ENCODE measurements at places on chromosomes 6 and 20. TPM values are rescaled to one million over a fixed set of nuclear protein-coding genes. Genes with fewer than 3 reads are reported as not detected.

DNA sequence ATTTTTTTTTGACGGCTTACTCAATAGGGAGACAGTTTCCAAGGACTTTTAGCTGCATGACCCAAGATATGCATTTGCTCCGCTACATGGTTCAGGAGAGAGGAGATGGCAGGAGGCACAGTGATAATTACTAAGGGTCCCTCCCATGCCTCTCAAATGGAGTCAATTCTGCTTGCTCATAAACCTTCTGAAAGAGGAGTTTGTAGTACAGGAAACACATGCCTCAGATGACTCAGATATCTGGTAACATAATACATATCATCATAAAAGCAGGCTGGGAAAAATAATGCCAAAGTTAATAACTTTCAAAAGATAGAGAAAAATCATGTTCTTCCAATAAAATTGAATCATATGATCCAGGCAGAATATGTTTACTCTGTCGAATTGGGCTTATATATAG, 97.6 kb upstream of the DEFB112 start:
- DNase-seq = no peak
- no peak overlapping the region for H3K4me3 ChIP-seq
- H3K27ac ChIP-seq = no peak overlapping the region
- no peaks in the 10 kb centered on the region for H3K27me3 ChIP-seq

DNA sequence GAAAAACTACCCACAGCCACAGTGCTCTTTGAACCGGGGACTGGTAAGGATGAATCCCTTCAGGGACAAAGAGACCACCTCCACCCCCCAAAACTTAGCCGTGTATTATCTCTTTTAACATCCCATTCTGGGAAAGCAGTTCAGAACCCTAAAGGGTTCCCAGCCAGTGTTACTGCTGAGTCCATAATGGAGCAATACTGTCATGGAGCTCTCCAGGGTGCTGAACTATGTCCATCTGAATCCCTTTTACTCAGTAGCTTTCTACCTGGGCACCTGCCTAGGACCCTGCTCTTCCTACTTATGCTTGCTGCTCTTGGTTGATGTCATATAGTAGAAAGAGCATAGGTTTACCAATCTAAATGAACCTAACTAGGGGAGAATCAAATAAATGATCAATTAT, 22.3 kb upstream of the SAYSD1 start:
- H3K27me3 ChIP-seq = peaks cover 59% of the 10 kb centered on the region
- H3K36me3 ChIP-seq = no peaks in the 10 kb centered on the region
- peak; percentile 26 for DNase-seq
- no peak overlapping the region for H3K4me3 ChIP-seq
- no peak overlapping the region for H3K27ac ChIP-seq

DNA sequence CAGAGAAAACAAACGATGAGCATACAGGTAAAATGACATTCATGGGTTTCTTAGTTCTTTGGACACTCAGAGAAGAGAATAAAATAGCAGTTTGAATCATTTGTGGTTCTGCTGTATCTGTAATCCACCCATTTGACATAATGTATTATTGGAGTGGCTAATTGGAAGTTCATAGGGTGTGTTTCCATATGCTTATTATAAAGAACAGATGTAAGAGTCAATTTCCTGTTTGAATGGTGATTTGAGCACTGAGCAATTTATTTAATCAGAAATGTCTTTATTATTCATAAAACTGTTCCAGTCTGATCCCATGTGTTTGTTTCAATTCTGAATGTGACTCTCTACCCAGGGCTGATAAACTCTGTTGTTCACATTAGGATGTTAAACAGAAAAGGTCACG, 939.1 kb downstream of the KIF16B start:
- H3K27ac ChIP-seq = no peak overlapping the region
- H3K4me1 ChIP-seq = no peaks in the 10 kb centered on the region
- H3K4me3 ChIP-seq = no peak overlapping the region
- H3K27me3 ChIP-seq = no peaks in the 10 kb centered on the region

The ZC3H12D gene
- total RNA-seq = not detected

The HUS1B gene
- total RNA-seq = 0.94 TPM

- no peaks in the 10 kb centered on the region for H3K27me3 ChIP-seq
- no peak for DNase-seq
- no peak overlapping the region for H3K4me3 ChIP-seq
These were observed 441.9 kb upstream of the PTCHD4 start for GRCh38 chr6:48552905-48553304.

- peaks cover 22% of the 10 kb centered on the region for H3K27me3 ChIP-seq
- H3K4me1 ChIP-seq = no peaks in the 10 kb centered on the region
- H3K36me3 ChIP-seq = no peaks in the 10 kb centered on the region
- no peak overlapping the region for H3K4me3 ChIP-seq
- no peak for DNase-seq
- no peak overlapping the region for H3K27ac ChIP-seq
These were observed 66.1 kb downstream of the TSHZ2 start for GRCh38 chr20:53038299-53038698.

- no peaks in the 10 kb centered on the region for H3K4me1 ChIP-seq
- no peak for DNase-seq
- no peak overlapping the region for H3K27ac ChIP-seq
- H3K36me3 ChIP-seq = no peaks in the 10 kb centered on the region
- H3K4me3 ChIP-seq = no peak overlapping the region
These were observed 141.5 kb upstream of the AGPAT4 start for GRCh38 chr6:161415302-161415855.

DNA sequence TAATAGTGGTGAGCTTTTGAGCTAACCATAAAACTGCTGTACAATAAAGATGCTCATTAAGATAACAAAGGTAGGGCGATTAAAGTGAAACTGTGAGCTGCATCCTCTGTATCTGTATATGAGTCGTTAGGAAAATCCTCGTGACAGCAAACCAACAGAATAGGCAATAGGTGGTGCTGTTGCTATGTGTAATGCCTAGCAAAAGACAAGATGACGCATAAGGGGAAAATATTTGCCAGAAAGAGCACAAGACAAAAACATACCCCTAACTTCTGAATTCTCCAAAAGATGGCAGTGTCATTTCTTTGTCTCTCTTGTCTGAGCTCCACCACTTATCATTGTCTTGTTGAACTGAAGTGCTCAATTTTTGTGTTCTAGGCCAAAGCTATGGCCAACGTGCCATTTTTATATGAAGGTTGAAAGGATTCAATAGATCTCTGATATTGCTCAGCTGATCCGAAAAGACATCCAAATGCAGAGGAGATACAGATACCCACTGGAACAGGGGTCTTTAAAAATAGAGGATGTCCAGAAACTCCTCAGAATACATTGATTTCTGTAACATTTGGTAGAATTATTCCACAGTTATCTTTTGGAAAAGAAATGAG, 56.3 kb upstream of the ANKEF1 start:
- no peak overlapping the region for H3K27ac ChIP-seq
- DNase-seq = peak; percentile 35
- no peaks in the 10 kb centered on the region for H3K27me3 ChIP-seq
- no peaks in the 10 kb centered on the region for H3K36me3 ChIP-seq
- H3K4me3 ChIP-seq = peak overlapping the region; percentile 19

The RPRD1B gene
- 60.1 TPM for total RNA-seq

- no peaks in the 10 kb centered on the region for H3K27me3 ChIP-seq
- no peaks in the 10 kb centered on the region for H3K4me1 ChIP-seq
- no peak overlapping the region for H3K27ac ChIP-seq
- no peak for DNase-seq
- H3K36me3 ChIP-seq = no peaks in the 10 kb centered on the region
These were observed 47.1 kb downstream of the TRIM27 start for GRCh38 chr6:28876710-28877109.
